ENCODE measurements at places on chromosomes 2 and 18.

DNA sequence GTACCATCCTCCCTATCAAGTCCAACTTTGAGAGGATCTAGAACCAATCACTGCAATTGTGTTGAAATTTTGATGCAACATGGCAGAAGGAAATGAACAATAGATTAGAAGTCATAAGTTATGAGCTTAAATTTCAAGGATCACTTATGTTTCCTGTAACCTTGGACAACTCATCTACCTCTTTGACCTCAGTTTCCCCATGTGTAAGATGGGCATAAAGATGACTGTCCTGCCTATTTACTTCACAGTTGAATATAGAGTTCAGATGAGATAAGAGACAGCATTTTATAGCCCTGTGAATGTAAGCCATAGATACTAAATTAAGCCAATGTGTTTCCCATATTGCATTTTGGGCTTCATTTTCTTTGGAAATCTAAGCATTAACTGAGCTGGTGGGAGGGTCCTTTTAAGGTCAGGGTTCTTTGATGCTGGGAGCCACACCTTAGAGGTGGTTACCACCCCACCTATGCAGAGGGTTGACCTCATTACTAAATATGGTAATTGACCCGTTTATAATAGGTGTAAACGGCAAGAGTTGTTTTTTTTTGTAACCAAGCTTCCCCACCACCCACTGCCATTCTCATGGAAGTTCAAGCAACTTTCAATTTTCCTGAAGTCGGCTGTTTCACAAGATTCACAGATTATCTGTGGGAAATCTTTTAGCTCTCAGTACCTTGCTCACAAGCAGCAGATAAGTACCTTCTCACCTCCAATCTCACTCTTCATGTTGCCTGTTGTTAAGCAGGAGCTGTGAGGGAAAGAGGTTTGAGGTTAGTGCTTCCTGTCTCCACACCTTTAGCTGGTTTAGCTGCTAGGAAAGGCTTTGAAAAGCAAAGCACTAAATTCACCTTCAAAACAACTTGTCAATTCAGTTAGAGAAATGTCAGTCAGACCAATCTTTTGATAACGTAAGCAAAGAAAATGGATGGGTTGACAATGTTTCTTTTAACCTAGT is 13.3 kb downstream of the CD28 start:
- peak; percentile 84 for DNase-seq

GRCh38 chr2:227871375-227871791 is at the start of gene DAW1:
DAW1 (plus strand) TSS chr2:227871631; CDS start chr2:227871690, 59 bp downstream.
- DNase-seq = peak; percentile 29

GRCh38 chr2:16412321-16413030 is 253.2 kb downstream of the CYRIA start:
- DNase-seq = no peak

GRCh38 chr2:149739171-149739882 is 151.8 kb upstream of the MMADHC start:
- no peak for DNase-seq

- no peak for DNase-seq
These were observed 1.5 kb downstream of the SMYD1 start for GRCh38 chr2:88069117-88069516.

GRCh38 chr2:84077496-84077895 is 381.6 kb downstream of the SUCLG1 start:
- no peak for DNase-seq

DNA sequence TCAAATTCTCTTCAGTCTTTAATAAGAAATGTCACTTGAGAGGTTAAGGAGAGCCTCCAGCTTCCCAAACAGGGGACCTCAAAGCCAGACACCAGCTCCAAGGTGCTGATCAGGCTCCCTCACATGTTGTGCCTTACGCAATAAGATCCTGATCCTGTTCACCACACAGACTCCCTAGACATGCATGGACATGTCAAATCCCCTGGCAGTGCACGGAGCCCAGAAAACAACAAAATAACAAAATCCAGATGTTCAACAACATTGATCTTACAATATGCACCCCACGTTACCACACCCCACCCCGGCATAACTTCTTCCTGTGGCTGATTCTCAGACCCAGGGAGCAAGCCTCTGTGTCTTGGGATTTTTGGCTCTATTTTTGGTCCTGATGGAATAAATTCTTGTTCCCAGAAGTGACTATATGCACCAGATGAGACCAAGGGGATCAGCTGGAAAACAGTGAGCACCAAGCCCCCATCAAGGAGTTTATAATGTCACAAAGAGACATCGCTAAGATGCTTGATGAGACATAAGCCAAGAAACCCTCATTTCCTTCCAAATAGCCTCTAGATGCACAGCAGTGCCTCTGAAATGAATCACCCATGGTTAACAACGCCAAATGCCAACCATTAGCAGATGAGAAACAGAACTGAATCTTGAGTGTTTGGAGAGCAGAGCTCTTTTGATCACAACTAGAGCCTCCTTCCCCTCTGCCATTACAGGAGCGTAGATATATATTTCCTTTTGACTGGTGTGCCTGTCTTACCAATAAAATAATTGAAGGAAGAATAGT is 198.2 kb downstream of the PRKCE start:
- DNase-seq = no peak

DNA sequence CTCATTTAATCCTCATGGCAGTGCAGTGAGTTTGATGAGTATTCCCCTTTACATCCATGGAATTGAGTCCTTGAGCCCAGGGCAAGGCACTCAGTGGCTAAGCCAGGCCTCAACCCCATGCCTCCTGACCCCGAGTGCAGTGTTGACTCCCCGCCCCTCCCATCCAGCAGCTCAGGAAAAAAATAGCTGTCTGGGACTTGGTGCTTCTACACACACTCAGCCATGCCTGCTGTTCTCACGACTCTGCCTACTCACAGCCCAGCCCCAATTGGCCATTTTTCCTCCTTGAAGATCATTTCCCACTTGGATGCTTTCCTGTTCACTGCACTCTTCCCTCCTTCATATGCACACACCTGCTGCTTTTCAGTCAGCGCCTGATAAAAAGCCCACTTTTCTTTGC is 8.8 kb downstream of the FOSL2 start:
- no peak for DNase-seq

DNA sequence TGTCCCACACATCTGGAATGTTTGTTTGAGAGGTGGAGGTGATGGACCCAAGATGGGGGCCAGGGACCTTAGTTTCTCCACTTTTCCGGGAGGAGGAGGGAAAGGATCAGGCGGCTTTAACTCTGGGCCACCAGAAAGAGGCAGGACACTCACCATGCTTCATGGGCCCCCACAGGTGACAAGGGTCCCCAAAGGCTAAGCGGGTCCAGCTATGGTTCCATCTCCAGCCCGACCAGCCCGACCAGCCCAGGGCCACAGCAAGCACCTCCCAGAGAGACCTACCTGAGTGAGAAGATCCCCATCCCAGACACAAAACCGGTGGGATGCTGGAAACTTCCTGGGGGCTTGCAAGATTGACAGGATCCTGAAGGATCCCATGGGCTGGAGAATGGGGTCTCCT is 712 bp downstream of the SLC11A1 start:
- no peak for DNase-seq

GRCh38 chr2:138910427-138910826 is 130.2 kb upstream of the NXPH2 start:
- DNase-seq = no peak

DNA sequence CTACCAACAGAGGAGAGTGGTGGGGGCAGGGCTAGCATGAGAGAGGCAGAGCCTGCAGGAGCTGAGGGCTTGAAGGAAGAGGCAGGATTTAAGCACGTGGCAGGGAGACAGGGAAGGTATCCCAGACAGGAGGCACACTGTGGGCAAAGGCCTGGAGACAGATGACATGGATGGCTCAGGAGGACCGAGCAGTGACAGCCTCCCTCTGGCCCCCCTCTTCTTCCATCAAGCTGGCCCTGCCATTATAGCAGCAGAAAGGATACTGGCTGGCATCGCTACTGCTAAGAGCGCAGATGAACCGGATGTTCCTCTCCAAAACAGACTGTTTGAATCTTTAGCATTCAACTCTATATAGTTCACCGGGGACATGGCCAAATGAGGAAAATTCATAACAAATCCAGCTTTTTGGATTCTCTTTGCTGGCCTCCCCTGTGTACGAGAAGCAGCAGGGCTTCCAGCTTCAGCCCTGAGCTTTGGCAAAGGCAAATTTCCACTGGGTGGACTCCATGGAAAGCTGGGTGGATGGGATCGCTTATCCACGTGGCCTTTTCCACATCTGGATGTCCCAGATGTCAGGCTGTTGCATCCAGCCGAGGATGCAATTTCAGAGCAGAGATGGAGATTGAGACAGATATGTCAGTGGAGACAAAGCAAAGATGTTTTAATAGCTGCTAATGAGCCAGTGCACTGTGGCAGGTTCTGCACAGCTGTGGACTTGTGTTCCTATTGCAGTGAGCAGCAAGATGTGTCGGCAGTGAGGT is 36.2 kb downstream of the CAPN13 start:
- no peak for DNase-seq

- DNase-seq = no peak
These were observed 216.4 kb upstream of the OSR1 start for GRCh38 chr2:19574778-19575260.

GRCh38 chr2:40105593-40105992 is 326.5 kb upstream of the THUMPD2 start:
- DNase-seq = no peak

DNA sequence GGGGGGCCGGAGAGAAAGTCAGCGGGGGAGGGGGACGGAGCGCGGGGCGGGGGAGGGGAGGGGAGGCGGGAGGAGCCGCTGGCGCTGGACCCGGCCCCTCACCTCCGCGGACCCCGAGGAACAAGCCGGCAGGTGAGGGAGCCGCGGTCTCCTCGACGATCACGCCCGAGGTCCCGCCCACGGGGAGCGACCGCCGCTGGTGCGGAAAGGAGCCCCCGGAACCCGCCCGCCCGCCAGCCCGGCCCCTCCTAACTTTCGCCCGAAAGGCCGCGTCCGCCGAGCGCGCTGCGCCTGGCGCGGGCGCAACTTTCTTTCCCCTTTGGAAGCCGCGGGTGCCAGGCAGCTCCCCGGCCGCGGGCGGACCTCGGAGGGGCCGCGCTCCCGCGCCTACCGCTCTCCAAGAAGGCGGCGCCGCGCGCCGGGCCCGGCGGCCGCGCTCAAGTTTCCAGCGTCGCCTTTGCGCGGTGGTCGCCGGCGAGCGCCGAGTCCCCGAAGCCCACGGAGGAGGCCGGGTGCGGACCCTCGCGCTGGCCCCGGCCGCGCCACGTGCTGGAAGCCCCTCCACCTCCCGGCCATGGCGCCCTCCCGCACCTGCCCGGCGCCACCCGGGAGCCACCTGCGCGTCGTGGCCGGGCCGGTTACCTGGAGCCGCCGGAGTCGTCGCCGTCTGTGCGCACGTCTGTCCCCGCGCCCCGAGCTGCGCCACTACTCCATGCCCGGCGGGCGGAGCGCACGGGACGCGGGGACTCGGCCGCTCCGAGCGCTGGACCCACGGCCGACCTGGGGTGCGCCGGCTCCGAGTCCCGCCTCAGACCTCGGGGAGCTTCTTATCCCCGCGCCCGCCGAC is at the start of gene ALKAL2:
ALKAL2 (minus strand) TSS at position 181 of the 847 bp plus-strand sequence. CDS start 256 bp downstream, outside the sequence.
- DNase-seq = no peak

- DNase-seq = no peak
These were observed 46.5 kb downstream of the RALBP1 start for GRCh38 chr18:9521770-9522169.

GRCh38 chr2:34069604-34070003 is 470.5 kb upstream of the FAM98A start:
- DNase-seq = no peak

DNA sequence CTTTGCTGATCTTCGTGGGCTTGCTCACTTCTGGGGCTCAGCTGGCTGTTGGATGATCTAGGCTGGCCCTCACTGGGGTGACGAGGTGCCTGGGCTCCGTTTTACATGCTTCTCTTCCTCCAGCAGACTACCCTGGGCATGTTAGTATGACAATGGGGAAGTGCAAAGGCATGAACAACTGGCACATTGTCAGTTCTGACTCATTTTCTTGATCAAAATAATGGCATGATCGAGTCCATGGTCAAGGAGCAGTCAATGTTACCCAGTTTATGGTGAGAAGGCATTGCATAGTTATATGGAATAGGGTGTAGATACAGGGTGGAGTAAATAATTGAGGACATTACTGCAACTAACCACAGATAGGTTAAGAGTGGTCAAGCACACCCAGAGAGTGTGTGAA is 10.0 kb upstream of the UPP2 start:
- DNase-seq = no peak

DNA sequence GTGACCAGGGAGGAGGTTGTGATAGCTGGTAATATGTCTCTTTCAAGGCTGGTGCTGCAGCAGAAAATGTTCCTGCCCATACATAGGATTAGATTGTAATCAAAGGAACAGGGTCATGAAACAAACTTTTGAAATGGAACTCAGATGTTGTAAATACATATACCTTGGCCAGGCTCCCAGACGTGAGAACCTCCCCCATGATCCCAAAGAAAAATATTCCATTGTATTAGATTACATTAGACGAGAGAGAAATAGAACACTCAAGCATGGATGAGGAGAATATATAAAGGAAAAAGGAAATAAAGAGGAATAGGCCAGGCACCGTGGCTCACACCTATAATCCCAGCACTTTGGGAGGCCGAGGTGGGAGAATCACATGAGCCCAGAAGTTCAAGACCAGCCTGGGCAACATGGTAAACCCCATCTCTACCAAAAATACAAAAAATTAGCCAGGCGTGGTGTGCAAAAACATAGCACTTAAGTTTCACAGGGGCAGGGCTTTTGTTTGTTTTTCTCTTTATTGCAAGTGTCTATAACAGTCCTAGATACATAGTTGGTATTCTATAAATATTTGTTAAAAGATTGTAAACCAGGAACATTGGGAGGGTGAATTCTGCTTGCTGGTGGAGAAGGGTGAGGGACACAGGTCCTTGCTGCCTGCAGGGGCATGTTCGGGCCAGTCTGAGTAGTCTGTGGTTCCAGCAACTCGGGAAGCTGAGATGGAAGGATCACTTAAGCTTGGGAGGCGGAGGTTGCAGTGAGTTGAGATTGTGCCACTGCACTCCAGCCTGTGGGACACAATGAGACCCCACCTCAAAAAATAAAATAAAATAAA is 52.8 kb downstream of the RPL37A start:
- DNase-seq = no peak

DNA sequence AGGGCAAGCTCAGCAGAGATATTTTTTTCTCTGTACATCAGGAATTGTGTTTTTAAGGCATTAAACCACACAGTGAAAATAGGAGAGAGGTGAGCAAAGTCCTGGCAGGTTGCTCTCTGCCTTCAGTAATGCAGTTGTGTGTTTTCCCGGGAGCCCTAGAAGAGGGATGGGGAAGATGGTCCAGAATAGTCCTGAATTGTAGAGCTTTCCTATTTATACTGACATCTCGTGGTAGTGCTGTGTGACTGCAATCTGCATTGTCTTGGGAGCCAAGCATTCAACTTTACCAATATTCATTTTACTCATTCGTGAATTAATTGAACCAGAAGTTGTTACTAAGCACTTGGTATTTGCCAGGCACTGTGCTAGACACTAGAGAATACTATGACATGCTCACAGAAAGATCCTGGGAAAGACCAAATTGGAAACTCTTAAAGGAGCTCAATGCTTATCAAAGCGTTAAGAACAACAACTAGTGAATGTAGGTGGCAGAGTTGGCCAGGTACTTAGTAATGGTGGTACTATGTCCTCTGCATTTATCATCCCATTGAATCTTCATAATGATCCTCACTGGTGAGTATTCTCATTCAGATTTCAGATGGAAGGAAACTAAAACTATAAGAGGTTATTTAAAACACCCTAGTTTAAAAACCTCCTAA is 214.6 kb downstream of the TRIB2 start:
- peak; percentile 33 for DNase-seq

- no peak for DNase-seq
These were observed 11.6 kb downstream of the TRAPPC8 start for GRCh38 chr18:31931163-31931885.

Data from CD4-positive, alpha-beta T cell treated with Interferon alpha-2 for 1 hour (primary cell).